ENCODE measurements at places on chromosomes 7 and 10.

- no peak for DNase-seq
These were observed 168.1 kb downstream of the CCDC3 start for GRCh38 chr10:12833451-12833850.

- no peak for DNase-seq
These were observed 5.3 kb downstream of the NUDT1 start for GRCh38 chr7:2247141-2247995.

- no peak for DNase-seq
These were observed 132.5 kb downstream of the SLIT1 start for GRCh38 chr10:97053276-97053675.

DNA sequence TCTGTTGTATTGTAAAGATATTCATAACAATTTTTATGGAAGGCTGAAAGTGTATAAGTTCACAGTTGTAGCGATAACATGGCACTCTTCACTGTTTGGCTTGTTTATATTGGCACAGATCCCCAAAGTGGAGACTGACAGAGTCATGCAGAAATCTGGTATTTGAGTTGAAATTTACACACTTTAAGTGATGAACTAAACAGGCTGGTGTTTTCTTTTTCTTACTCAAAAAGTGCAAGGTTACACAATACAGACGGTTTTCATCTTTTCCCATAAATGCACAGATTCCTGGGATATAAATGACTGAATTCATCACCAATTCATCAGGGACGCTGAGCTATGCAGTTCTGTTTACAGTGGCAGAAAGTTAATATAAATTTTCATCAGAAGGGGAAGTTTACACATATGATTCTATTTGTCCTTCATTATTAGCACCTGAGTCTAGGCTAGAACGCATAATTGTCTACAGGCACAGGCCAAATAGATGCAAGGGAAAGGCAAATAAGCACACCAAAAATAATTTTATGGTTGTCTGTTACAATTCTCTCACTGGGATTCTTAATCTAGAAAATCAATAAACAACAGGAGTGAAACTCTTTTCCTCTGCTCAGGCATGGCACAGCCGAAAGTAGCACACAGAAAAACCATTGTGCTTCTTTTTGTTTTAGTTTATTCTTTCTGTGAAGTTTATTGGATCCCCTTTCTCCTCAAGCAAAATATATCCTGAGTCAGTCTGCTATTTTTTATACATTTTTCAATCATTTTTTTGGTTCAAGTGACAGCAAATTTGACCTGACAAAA, 88.0 kb downstream of the FOXP2 start:
- DNase-seq, result peak; percentile 11

- no peak for DNase-seq
These were observed 77.5 kb upstream of the SORCS3 start for GRCh38 chr10:104563548-104563947.

Measured in left kidney (tissue), 8 donors.